ENCODE measurements at places on chromosomes 12 and 14.

GRCh38 chr12:88782351-88782750, 202.1 kb upstream of the KITLG start:
- no peak for DNase-seq

DNA sequence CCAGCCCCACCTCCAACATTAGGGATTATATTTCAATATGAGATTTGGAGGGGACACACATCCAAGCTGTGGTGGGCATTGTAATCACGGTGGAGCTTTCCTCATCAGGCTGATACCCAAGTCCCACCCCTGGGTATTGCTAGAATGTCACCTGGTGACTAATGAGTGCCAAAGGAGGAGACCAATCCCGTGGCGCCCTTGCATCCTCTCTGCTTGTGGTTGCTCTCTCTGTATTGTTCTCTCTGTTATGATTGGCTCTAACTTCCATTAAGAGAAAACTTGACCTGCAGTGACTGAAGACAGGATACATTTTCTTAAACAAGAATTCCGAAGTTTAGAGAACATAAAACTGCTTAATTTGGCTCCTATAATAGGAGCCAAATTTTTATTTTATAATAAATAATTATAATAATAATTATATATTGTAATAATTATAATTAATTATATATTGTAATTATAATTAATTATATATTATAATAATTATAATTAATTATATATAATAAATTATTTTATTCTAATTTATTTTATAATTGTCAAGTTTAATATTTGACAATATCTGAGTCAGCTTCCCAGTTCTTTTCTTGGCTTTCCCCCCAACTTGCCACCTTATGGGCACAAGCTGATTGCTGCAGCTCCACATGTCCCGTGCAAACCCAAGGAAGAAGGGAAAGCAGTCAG, 420.1 kb downstream of the DIO2 start:
- no peak for DNase-seq

- DNase-seq, result no peak
These were observed 47.0 kb upstream of the PLBD1 start for GRCh38 chr12:14614704-14615121.

GRCh38 chr12:107843351-107844311, 69.1 kb downstream of the ASCL4 start:
- no peak for DNase-seq

DNA sequence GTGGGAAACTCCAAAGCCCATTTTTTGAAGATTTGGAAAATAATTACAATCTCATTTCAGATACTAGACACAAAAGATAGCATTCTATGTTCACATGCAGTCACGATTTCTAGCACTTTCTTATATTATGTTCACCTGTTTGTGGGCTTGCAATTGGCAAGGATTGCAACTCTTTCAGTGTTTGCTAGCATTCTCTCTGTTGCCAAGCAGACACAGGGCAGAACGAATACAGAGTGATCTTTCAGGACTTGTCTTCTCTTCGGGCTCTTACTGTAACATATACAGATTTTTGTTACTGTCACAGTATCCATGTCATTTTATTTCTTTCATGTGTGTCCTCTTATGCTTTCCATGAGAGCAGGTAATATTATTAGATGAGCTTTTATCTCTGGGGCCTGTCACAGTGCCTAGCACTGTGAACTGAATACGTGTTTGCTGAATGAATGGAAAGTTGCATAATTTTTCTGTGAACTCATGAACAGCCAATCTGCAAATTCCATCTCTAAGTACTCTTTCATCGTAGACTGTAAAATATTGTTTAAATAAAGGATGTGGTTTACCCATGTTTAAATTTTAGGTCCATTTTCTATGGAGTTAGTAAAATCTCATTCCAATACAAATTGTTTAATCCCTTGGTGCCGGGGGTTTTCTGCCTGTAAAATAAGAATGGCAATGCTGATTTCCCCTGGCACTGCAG, 105.1 kb downstream of the BMP4 start:
- no peak for DNase-seq

GRCh38 chr14:64502456-64502855, 1.2 kb downstream of the ZBTB25 start:
- DNase-seq, result peak; percentile 2

DNA sequence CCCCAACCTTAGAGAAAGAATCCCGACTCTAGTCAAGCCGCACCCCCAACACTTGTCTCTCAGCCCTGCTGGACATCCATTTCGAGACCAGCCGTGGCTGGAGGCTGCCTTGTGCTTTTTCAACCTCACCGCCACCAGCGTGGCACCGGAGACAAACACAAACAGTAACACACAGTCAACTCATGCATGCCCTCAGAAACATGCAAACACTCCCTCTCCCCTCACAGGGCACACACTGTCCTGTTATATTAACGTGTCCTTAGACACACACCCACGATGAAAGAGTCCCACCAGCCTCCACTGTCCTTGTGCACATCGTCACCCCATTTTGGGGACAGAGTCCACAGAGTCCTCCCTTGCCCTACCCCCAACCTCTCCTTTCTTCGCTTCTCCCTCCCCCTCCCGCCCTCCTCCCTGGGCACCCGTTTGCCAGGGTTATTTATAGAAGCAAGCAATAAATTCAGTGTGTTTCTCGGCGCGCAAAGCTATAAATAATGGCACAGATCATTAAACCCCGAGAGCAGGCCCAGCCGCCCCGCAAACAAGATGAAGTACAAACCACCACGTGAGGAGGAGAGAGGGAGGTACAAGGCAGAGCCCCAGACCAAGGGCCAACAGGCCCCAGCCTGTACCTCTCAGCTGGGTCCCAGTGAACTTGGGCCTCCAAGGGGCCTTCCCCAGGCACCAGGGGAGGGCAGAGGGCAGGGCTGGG, 27.9 kb downstream of the SMUG1 start:
- DNase-seq, result no peak

DNA sequence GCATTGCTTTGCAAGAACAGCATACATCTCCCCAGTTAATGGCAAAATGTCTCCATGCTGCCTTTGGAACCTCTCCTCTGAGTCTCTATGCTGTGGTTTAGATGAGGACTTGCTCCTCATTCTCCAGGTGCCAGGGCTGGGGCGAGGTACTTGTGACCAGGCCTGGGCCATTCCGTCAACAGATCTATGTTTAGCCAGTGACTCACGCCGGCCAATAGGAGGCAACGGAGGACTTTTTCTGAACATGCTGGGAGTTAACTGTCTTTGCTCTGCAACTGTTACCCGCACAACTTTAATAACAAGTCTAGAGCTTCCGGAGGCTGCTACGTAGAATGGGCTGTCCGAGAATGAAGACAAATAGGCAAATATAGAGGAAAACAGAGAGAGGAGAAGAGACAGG, 214.2 kb downstream of the GLT1D1 start:
- DNase-seq, result no peak

- no peak for DNase-seq
These were observed 44.9 kb downstream of the ADCK1 start for GRCh38 chr14:77844802-77845201.

DNA sequence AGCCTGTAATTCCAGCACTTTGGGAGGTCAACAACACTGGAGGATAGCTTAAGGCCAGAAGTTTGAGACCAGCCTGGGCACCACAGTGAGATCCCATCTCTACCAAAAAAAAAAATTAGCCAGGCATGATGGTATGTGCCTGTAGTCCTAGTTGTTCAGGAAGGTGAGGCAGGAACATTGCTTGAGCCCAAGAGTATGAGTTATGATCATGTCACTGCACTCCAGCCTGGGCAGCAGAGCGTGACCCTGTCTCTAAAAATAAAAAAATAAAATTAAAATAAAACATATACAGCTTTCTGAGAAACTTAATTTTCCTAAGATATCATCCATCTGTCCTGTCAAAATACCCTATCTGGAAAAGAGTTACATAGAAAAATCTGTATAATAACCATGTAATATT, 38.9 kb downstream of the EML5 start:
- DNase-seq, result no peak

DNA sequence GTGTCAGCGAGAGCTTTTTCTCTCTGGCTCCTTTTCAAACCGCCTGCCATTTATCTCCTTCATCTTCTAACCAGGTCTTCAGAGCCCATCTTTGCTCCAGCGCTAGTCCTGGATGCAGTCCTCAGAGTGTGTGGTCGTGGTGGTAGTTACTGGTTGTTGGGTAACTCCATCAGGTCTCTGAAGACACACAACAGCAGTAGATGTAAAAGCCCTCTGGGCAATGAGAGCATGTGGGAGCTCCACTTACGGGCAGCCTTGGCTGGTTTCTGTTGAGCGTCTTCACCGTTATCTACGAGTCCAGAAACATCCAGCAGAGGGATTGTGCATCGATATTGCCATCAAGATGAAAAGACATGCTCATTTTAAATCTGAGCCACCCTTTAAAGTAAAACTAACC, 61.2 kb downstream of the FBXL14 start:
- no peak for DNase-seq

GRCh38 chr14:104148433-104149277, 10.3 kb downstream of the KIF26A start:
- DNase-seq, result no peak

DNA sequence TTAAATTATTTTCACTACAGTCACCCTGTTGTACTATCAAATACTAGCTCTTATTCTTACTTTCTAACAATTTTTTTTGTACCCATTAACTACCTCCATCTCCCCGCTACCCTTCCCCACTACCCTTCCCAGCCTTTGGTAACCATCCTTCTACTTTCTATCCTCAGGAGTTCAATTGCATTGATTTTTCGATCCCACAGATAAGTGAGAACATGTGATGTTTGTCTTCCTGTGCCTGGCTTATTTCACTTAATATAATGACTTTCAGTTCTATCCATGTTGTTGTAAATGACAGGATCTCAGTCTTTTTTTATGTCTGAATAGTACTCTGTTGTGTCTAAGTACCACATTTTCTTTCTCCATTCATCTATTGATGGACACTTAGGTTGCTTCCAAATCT, 117.8 kb downstream of the FIGNL2 start:
- no peak for DNase-seq

GRCh38 chr14:36086629-36087395, 89.7 kb downstream of the PTCSC3 start:
- DNase-seq, result no peak

DNA sequence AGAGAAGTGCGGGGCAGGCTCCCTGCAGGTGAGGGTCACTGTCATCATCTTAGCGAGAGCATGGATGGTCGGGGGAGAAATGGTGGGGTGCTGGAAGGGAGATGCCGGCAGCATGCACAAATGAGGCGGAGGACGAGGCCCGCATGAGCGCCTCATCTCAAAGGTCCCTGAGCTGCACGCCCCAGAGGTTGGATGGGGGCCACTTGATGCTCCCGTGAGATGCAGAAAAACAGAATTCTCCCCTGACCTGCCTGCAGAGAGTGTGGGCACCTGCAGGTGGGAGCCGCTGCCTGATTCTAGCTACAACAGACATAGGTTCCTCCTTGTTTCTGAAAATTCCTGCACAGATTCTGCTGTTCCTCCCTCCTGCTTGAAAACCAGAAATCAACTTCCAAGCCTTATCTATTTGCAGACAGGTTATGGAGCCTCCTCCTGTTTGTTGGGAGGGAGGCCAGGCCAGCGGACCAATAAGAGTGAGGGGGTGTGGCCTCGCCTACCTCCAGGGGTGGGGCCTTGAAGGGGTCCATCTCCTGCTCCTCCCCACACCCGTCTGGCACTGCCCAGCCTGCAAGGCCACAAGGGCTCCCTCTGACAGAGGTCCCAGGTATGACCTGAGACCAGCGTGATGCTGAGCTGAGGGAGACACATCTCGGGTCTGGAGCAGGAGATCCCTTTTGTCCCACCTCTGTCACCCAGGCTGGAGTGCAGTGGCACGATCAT, 67.2 kb downstream of the KDM2B start:
- no peak for DNase-seq

DNA sequence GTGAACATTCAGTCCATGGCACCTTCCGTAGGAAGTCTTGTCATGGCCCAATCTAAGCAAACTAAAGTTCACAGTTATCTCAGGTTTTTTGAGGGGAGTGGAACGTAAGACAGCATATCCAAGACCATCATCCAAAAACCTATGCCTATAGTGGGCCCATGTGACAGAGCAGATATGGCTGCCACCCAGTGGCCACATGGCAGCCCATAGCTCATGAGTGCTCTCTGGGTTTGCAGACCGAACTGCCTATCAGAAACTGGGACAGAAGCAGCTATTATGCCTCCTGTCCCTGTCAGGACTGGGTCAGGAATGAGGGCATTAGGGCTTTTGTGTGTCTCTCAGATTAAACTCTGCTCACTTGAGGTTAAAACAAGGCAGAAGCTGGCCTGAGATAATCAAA, 503.7 kb downstream of the NRXN3 start:
- no peak for DNase-seq

DNA sequence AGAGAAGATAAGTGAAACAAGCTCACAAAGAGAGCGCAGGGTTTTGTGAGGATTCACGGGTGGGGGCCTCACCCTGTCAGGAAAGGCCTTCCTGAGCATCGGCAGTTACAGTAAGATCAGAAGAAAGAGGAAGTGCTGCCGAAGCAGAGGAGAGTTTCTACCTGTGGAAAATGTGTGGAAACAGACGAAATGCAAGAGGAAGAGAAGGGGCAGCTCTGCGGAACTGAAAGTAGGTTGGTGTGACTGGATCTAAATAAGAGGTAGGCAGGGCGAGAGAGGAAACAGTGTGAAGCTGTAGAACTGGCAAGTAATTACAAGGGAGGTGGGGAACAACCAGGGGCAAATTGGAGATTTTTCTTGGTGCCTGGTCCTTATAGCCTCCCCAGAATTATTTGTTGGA, 2.6 kb downstream of the GPR68 start:
- no peak for DNase-seq

DNA sequence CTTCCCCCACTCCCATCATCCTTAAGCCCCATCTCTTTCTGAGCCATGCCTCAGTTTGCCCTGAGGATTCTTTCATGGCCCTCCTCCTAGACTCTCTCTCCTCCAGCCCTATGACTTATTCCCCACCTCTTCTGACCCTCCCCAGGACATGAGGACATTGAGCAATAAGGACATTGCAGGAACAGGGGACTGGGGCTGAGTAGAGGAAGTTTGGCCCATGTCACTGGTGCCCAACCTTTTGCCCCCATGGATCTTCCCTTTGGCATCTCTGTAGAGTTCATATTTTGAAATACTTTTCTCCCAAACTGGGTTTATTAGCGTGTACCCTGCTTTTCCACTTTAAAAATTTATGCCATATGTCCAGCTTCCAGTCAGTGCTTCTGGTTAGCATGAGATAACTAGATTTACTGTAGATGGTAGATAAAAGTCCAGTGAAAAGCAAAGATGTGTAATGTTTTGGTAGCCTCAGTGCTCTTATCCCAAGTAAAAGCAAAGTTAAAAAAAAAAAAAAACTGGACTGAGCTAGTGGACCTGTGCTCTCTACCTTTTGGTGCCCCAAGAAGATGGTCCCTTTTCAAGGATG, 6.1 kb upstream of the LRP1-AS start:
- DNase-seq, result no peak

All from effector memory CD4-positive, alpha-beta T cell (primary cell).